ENCODE measurements at places on chromosomes 3 and 15.

DNA sequence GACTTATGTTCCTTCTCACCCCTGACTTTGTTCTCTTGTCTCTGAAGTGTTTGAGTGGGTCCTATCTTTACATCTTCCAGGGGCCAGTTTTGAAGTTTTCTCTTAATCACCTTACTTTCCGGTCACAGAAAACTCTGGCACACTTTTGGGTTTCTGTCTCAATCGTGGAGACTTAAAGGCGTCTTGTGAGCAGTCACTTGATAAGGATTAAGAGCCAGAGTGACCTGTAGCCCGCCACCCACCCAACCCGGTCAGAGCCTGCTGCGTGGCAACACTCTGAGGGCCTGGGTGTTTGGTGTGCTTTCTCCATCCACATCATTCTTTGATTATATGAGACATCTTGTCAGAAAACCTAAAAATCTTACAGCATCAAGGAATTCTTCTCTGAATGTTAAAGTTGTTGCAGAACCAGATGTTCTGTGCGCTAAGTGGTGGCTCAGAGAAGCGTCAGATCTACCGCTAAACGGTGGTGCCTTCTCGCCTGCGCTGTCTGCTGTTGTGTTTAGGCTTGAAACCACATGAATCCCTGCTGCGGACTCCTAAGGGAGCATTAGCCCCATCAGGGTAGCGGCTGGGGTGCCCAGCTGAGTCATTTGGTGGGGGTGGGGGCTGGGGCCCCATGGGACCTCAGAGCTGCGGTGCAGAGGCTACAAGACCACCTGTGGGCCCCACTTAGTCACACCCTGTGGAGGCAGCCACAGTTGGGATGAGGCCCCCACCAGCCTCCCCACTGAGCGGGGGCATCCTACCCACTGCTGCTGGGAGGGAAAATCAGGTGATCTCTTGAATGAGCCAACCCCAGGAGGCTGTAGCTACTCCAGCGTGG lies 158.7 kb upstream of the BHLHE40 start:
- peak; percentile 36 for DNase-seq

GRCh38 chr3:64491843-64492242 lies 196.0 kb downstream of the ADAMTS9 start:
- no peak for DNase-seq

DNA sequence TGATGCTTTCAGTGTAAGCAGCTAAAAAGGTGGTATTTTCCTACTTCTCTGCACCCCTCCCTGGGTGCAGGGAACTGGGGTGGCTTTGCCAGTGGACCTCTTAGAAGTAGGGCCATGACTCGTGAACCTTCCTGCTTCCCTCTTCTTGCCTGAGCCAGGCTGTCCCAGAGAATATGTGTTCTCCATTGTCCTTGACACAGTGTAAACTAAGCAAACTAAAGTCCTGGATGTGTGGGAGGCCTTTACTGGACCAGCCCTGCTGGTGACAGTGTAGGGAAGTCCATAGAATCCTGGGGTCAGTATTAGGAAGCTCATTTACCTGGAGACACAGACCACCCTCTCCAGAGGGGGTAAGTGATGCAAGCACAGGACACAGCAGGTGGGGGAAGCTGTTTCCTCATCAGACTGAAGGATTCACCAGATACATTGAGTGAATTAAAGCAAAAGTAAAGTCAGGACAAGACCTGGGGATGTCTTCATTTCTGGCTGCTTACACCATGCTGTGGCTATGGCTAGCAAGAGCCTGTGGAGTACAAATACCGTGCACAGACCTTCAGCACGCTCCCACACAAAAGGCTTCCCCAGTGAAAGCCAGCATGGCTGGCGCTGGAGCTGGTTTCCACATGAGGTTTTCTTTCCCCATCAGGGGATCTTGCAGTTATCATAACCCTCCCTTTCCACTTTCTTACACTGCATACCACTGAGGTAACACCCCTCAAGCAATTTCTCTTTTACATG lies 64.8 kb upstream of the LPP start:
- no peak for DNase-seq

- DNase-seq = no peak
These were observed 21.7 kb downstream of the NBEAL2 start for GRCh38 chr3:47000922-47001730.
